DND-41 (cell line): ENCODE measurements at places on chromosomes 12 and 14.

- no peak for DNase-seq
Measured at GRCh38 chr12:42641221-42641885, 51.8 kb upstream of the PRICKLE1 start.

DNA sequence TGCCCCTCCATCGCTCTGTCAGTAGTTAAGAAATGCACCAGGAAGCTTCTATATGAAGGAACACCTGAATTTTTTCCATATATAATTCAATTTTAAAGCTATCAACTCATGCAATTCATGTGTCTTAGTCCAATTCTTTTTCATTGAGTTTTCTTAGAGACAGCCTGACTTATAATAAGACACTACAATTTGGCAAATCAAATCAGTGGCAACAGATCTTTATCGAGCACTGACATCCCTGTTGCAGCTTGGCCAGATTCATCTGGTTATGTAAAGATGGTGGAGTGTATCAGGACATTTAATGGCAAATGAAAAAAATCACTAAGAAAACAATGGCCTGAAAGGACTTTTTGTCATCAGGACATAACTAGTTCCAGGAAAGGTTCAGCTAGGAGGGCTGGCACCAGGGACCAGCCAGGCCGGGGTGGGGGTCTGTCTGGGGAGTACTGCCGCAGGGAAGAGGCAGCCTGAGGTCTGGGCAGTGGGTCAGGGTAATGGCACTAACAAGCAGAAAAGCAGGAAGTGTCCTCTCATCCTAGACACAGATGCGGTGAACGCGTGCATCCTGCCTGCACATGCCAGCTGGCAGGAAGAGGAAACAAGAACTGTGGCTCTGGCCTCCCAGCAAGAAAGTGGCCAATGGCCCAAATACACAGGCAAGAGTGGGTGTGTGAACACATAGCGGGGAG is 100.5 kb upstream of the LMNTD1 start:
- no peak for DNase-seq

- DNase-seq: no peak
Measured at GRCh38 chr12:109130297-109131153, 14.1 kb downstream of the ACACB start.

DNA sequence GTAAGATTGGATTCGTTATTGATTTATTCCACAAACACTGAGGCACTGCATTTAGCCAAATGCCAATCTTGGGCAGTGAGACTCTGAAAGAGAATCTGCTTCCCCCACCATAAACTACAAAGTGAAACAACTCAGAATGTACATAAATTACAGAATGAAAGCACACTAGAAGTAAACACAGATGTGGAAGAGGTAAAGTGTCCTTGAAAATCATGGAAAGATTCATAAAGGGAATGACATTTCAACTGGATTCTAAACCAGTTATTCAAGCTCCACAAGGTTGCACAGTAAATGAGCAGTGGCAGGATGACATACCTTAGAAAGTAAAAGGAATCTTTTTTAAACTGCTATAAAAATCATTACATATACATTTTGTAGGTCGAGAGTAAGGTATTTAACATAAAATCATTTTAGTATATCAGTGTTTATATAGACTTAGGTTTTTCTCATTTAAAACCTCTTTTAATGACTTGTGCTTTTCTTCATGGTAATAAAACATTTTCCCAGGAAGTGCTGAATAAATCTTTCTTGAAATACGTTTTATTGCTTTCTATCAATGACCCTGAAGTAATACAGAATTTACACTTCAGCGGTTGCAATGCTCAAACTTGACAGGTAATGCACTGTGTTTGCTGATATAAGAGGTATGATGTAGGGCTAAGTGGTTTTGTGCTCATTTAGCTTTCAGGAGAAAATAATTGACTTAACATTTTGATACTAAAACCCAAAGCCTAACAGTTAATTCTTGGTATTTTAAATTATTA is 270.6 kb downstream of the NAV3 start:
- no peak for DNase-seq

- peak; percentile 87 for DNase-seq
Measured at GRCh38 chr12:53006810-53007309, 604 bp downstream of the EIF4B start.

DNA sequence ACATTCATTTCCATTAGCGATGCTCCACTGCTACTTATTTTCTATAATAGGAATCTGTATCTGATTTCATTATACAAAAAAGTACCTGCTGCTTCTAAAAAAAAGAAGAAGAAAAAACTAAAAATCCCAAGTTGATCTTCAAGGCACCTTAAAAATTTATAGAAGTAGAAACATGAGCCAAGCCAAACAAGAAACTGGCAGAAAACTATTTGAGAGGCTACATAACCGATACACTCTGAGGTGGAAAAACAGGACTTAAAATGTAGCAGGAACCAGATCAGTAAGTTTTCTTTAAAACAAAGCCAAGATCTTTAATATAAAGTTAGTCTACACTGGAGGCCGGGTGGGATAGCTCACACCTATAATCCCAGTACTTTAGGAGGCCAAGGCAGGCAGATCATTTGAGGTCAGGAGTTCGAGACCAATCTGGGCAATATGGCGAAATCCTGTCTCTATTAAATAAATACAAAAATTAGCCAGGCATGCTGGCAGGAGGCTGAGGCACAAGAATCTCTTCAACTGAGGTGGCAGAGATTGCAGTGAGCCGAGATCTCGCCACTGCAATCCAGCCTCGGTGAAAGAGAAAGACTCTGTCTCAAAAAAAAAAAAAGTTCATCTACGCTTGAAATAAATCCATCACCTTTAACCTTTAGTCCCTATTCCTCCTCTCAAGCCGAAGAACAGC is 278.6 kb downstream of the MED13L start:
- no peak for DNase-seq

DNA sequence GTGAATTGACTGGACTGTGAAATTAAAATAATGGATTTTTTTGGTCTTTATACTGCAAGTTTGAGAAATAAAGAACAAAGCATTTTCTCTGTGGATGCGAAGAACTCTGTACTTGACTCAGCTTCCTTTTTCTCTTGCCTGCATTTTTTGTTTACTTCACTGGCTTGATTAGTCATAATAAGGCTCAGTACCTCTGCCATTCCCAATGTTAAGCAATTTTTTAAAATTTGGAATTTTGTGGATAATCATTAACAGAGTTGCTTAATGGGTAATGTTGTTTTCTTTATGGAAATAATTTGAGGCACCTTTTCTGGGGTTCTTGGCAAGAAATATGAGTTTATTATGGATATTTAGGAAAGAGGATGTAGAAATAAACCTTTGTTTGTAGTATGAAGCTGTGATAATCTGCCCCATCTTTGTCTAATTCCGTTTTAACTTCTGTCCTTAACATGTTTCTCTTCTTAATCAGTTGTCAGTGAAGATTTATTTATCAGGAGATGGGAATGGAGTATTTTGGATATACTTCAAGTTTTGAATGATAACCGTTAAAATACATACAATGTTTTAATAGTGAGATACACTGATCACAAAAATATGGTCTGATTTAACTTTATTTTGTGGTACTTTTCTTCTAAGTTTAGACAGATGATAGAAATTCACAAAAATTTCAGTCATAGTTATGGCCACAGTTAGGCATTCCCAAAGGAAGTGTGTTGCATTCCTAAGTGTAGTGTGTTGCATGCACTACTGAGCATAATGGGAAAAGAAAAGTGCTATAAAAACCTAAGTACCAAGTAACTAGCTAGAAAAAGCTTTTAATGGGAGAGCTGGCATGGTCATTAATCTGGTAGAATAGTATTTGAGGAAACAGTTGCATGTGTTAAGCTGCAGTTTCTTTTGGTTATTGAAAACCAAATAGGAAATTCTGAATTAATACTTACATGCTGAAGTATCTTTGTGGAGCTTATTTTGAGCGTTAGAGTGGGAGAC is 27.7 kb downstream of the WNK1 start:
- DNase-seq: no peak

- DNase-seq: no peak
Measured at GRCh38 chr14:104429291-104429861, 150.2 kb upstream of the C14orf180 start.

GRCh38 chr12:52582971-52583456 is 9.4 kb upstream of the KRT74 start:
- peak; percentile 47 for DNase-seq

GRCh38 chr12:11581179-11581755 is 68.2 kb upstream of the ETV6 start:
- DNase-seq: peak; percentile 70

- DNase-seq: peak; percentile 93
Measured at GRCh38 chr12:93245543-93245942, 132.2 kb upstream of the NUDT4 start.

GRCh38 chr14:96482986-96483385 is 19.2 kb upstream of the PAPOLA start:
- DNase-seq: no peak

- DNase-seq: no peak
Measured at GRCh38 chr14:91021115-91021514, 39.3 kb downstream of the RPS6KA5 start.

DNA sequence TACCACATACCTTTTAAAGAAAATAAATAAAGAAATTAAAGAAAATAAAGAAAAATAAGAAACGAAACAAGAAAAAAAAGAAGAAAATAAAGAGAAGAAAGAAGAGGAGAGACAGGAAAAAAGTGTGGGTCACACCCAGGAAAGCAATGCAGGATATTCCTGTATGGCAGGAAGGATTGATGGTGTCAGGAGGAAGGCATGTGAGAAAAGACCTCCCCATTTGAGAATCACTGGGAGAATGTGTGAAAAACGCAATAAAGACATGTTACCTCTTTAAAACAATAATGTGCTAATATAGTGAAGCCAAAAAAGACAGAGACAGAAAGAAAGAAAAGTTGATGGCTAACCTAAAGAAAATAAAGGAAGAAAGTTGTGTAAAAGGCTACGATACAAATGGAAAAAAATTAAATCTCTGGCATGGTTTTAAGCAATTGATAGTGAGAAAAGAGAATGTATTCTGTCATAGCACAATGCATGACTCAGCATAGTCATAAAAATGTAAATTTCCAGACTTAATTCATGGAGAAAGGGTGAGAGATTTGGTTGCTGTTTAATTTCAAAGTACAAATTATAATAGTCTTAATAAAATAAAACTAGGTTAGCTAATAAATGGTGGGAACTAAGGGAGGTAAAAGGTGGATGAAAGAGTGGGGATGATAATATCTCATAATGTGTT is 24.3 kb upstream of the FOXG1 start:
- no peak for DNase-seq

- DNase-seq: no peak
Measured at GRCh38 chr14:90630171-90630806, 185.9 kb downstream of the TTC7B start.

DNA sequence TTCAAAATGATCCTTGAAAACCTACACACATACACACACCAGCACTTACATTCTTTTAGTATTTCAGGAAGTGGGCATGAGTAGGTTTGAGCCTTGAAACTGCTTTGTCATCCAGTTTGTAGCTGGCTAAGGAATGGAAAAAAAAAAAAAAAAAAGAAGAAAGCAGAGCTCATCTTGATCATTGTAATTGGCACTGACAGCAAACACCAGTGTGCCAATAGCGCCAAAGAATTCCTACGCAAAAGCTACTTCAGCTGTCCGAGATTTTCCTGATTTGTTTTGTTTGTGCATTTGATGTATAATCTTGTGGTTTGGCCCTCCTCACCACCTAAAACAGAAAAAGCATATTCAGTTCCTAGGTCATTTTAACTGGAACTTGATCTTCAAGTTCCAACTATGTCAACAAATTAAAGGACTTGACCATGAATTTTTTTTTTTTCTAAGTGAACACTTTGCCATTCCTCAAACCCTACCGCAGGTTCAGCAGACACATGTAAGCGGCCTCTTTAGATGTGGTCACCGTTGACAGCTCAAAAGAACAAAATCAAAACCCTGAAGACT is 57.3 kb downstream of the FLRT2 start:
- DNase-seq: peak; percentile 54

GRCh38 chr12:100995201-100995600 is 200.6 kb downstream of the ANO4 start:
- no peak for DNase-seq

DNA sequence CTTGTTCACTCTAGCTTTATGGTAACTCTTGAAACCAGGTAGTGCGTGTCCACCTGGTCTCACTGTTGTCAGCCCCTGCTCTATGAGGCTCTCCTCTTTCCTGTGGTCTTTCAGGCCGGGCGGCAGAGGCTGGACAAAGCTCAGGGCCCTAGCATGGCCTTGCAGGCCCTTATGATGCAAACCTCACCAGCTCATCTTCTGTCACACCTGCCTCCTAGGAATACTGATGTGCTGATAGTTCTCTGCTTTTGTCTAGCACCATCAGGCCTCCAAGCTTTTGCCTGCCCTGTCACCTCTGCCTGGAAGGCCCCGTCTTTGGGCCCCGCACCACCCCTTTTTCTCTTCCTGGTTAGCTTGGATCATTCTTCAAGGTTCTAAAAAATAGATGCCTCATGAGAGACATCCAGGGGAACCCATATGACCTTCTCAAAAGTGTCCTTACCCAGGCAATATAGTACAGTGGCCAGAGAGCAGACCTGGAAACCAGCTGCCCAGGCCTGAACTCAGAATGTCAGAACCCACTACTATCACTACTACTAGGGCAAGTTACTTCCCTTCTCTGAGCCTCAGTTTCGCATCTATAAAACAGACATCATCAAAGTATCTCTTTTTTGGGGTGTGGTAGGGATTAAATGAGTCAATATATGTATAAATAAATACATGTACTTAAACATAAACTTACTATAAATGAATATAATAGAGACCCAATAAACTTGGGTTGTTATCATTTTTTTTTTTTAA is 91.7 kb downstream of the ZFP36L1 start:
- no peak for DNase-seq

DNA sequence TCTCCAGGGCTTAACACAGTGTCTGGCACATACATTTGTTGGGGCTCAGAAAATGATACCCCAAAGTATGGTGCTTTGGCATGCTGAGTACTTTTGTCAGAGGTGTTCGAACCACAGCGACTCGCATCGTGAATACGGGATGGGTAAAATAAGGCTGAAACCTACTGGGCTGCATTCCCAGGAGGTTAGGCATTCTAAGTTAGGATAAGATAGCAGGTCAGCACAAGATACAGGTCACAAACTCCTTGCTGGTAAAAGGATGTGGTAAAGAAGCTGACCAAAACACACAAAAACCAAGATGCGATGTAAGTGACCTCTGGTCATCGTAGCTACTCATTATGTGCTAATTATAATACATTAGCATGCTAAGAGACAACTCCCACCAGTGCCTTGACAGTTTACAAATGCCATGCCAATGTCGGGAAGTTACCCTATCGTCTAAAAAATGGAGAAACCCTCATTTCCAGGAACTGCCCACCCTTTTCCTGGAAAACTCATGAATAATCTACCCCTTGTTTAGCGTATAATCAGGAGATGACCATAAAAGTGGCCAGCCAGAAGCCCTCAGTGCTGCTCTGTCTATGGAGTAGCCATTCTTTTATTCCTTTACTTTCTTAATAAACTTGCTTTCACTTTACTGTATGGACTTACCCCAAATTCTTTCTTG is 3.3 kb upstream of the AEBP2 start:
- no peak for DNase-seq

- DNase-seq: no peak
Measured at GRCh38 chr12:14825256-14825655, 11.3 kb upstream of the SMCO3 start.
